ENCODE measurements at places on chromosomes 13 and 19. TPM values are rescaled to one million over a fixed set of nuclear protein-coding genes. Genes with fewer than 3 reads are reported as not detected.

SIGLECL1 gene
- not detected for total RNA-seq

FXYD1 gene
- total RNA-seq: 202 TPM

RFXAP gene
- total RNA-seq: 6.8 TPM

KIR2DL1 gene
- total RNA-seq: not detected

NKG7 gene
- total RNA-seq: 6.7 TPM

KLHL1 gene
- total RNA-seq: not detected

DNAAF3 gene
- not detected for total RNA-seq

SLC35E1 gene
- 33.9 TPM for total RNA-seq

ZNF254 gene
- total RNA-seq: 23.5 TPM

METTL21C gene
- not detected for total RNA-seq

TSKS gene
- total RNA-seq: 0.42 TPM

MBD3L3 gene
- not detected for total RNA-seq

RNF113B gene
- total RNA-seq: not detected

C19orf73 gene
- total RNA-seq: 0.49 TPM

GRCh38 chr19:29855741-29856500, 44.1 kb downstream of the CCNE1 start:
- no peaks in the 10 kb centered on the region for H3K27me3 ChIP-seq
- no peaks in the 10 kb centered on the region for H3K36me3 ChIP-seq
- DNase-seq: peak; percentile 20
- no peaks in the 10 kb centered on the region for H3K4me1 ChIP-seq

DNA sequence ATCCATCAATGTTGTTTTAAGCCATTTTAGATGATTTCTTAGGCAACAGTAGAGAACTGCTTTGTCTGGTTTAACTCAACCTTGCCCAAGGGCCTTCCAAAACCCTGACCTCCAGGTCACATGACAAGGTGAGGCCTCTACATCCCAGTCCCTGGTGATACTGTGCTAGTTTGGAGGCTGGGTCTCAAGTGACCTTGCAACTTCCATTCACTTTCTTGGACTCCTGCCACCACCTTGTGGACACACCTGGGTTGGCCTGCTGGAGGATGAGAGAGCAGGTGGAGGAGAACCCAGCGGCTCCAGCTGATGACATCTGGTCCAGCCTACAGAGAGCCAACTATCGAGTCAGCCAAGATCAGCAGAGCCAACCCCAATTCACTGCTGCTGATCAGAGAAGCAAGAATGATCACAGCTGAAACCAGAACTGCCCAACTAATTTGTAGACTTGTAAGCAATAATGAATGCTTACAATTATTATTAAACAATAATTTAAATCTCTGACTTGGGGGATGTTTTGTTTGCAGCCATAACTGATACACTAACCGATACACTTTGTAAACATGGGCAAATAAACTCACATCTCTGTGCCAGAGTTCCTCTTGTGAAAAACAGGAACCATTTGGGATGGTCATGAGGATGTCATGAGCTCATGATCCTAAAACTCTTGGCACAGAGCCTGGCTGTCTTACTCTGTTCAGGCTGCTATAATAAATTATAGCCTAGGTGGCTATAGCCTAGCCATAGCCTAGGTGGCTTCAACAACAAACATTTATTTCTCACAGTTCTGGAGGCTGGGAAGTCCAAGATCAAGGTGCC, 11.5 kb downstream of the FAM187B start:
- no peak overlapping the region for H3K4me3 ChIP-seq
- no peaks in the 10 kb centered on the region for H3K4me1 ChIP-seq
- no peak for DNase-seq
- no peak overlapping the region for H3K27ac ChIP-seq
- no peaks in the 10 kb centered on the region for H3K27me3 ChIP-seq
- H3K36me3 ChIP-seq: no peaks in the 10 kb centered on the region

GRCh38 chr13:27657724-27658123, 36.0 kb downstream of the POLR1D start:
- H3K27me3 ChIP-seq: no peaks in the 10 kb centered on the region
- DNase-seq: no peak
- H3K36me3 ChIP-seq: peaks cover 2% of the 10 kb centered on the region

- no peaks in the 10 kb centered on the region for H3K36me3 ChIP-seq
- no peak overlapping the region for H3K27ac ChIP-seq
- H3K27me3 ChIP-seq: no peaks in the 10 kb centered on the region
- H3K4me1 ChIP-seq: no peaks in the 10 kb centered on the region
Measured at GRCh38 chr13:73090116-73090822, 31.5 kb downstream of the KLF5 start.

DNA sequence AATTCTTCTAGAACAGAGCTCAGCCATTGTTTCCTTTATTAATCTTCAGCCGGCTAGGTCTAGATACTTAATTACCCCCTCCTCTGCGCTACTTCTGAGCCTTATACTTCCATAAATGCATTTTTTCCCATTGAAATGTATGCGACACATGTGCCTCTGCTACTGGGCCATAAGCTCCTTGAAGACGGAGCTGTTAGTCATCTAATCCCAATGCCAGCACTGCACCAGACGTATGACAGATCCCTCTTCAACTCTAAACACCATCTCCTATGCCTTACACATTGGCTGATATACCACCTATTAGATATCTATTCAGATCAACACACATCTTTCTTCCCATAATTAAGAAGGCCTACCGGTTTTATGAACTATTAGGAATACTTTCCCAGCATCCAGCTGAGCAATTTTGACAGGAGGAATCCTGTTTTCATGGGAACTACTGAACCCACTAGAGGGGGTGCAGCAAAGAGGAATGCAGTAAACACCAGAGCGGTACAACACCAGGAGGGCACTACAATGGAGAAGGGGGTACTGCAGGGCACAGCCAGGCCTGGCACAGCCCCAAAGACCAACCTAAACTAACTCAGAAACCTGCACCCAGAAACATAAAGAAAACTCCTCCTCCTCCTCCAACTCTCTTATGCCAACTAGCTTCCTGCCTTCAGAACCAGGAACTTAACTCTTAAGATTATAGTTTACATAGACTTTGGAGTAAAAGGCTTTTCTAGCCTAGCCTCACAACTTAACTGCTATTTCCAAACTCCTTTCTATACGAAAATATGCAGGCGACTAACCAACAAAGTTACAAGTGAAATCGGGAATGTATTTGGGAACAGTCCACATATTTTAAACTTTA, 18.7 kb downstream of the STK24 start:
- no peak overlapping the region for H3K4me3 ChIP-seq
- DNase-seq: no peak
- no peak overlapping the region for H3K27ac ChIP-seq
- H3K36me3 ChIP-seq: no peaks in the 10 kb centered on the region
- peaks cover 2% of the 10 kb centered on the region for H3K4me1 ChIP-seq
- H3K27me3 ChIP-seq: no peaks in the 10 kb centered on the region

DNA sequence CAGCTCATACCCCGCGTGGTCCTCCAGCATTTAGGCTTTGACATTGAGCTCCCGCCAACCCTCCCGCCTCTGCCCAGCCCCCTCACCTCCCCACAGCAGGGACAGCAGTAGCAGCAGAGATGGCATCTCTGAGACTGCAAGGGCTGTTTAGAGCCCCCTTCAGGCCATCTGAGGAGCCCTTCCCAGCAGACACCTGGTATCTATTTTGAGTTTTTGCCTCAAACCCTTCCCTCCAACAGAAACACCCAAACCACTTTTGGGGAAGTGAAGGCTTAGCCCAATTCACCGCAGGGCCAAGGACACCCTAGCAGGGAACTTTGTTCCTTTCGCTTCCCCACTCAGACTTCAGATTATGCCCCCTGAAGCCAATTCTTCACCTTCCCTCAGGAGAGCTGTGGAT, 6.3 kb upstream of the ZNF175 start:
- H3K4me1 ChIP-seq: no peaks in the 10 kb centered on the region
- no peak overlapping the region for H3K27ac ChIP-seq
- no peak for DNase-seq
- H3K36me3 ChIP-seq: no peaks in the 10 kb centered on the region
- H3K4me3 ChIP-seq: no peak overlapping the region
- no peaks in the 10 kb centered on the region for H3K27me3 ChIP-seq

- no peak overlapping the region for H3K4me3 ChIP-seq
- H3K4me1 ChIP-seq: no peaks in the 10 kb centered on the region
- H3K27me3 ChIP-seq: no peaks in the 10 kb centered on the region
- H3K36me3 ChIP-seq: no peaks in the 10 kb centered on the region
- DNase-seq: no peak
Measured at GRCh38 chr13:67204764-67205163, 25.4 kb downstream of the PCDH9 start.

GRCh38 chr13:27353166-27353583, 71.2 kb upstream of the GTF3A start:
- H3K27me3 ChIP-seq: no peaks in the 10 kb centered on the region
- no peaks in the 10 kb centered on the region for H3K36me3 ChIP-seq
- no peak overlapping the region for H3K27ac ChIP-seq
- DNase-seq: no peak
- H3K4me1 ChIP-seq: no peaks in the 10 kb centered on the region
- H3K4me3 ChIP-seq: no peak overlapping the region

- DNase-seq: no peak
- no peak overlapping the region for H3K27ac ChIP-seq
Measured at GRCh38 chr13:46050771-46051170, 1.8 kb downstream of the ZC3H13 start.

DNA sequence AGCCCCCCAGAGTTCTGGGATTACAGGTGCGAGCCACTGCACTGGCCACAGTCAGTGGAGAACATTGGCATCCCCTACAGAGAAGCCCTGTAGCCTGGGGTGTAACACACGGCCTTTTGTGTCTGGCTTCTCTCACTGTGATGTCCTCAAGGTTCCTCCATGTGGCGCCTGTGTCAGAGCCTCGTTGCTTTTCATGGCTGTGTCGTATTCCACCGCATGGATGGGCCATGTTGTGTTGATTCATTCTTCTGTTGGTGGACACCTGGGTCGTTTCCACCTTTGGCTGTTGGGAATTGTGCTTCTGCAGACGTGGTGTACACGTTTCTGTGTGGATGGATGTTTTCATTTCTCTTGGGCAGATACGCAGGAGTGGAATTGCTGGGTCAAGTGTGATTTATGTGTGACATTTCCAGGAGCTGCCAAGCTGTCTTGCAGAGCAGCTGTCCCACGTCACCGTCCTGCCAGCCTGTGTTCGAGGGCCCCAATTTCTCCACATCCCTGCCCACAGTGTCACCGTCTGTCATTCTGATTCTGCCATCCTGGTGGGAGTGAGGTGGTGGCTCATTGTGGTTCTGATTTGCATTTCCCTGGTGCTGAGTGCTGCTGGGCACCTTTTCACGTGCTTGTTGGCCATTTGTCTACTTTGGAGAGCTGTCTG, 59.4 kb downstream of the KDM4B start:
- H3K27ac ChIP-seq: no peak overlapping the region
- no peaks in the 10 kb centered on the region for H3K36me3 ChIP-seq
- H3K27me3 ChIP-seq: no peaks in the 10 kb centered on the region
- no peak for DNase-seq

- H3K4me1 ChIP-seq: no peaks in the 10 kb centered on the region
- no peak overlapping the region for H3K4me3 ChIP-seq
- no peaks in the 10 kb centered on the region for H3K36me3 ChIP-seq
- H3K27ac ChIP-seq: no peak overlapping the region
Measured at GRCh38 chr19:30780032-30780431, 407.8 kb downstream of the ZNF536 start.

GRCh38 chr13:95677564-95678266, 776 bp downstream of the DNAJC3 start:
- H3K4me1 ChIP-seq: no peaks in the 10 kb centered on the region
- peak overlapping the region; percentile 90 for H3K27ac ChIP-seq
- DNase-seq: no peak

DNA sequence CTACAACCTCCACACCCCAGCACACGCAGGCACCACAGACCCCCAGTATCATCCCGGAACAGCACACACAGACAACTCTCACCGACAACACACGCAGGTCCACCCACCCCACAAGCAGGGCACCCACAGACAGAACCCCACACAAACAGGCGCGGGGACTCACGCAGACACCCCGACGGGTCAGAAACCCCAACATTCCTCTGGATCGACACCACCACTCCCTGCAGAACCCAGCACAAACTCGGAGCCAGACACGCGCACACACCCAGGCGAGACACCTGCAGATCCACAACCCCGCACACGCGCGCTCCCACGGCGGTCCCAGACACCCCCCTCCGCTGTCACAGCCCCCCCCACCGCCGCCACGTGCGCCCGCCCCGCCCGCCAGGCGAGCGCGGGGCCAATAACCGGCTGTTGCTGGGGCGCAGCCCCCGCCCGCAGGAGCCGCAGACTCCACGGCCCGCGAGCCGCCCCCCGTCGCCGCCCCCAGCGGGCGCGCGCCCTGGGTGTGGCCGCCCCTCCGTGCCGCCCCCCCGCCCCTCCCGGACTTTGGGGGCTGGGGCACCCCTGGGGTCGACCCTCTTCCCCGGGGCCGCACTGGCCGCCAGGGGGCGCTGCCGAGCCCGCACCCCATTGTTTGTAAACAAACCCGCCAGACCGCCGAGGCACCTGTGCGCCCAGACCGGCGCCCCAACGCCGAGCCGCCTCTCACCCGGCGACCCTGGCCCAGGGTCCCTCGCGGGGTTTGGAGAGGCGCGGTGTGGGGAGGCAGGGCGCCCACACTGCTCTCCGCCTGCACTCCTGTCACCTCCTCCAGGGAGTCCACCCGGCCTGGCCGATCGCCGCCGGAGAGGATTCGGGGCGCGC, 712 bp downstream of the BBC3 start:
- peak overlapping the region; percentile 98 for H3K4me3 ChIP-seq
- no peaks in the 10 kb centered on the region for H3K36me3 ChIP-seq
- DNase-seq: peak; percentile 93
- H3K27ac ChIP-seq: peak overlapping the region; percentile 14

DNA sequence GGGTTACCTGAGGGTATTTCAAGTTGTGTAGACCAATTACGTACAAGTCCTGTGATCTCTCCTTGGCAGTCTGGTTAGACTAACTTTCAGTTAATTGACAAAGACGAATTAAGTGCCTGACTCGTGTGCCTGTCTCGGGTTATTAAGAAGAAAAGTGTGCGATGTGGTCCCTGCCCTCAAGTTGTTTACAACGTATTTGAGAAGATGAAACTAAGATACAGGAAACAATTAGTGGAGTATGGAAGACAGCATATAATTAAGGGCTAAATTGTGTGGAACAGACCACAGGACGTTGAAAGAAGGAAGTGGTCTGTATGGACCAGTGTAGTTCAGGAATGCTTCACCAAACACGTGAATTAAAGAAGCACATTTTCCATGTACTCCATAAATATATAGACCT, 49.2 kb downstream of the KLF5 start:
- no peak overlapping the region for H3K4me3 ChIP-seq
- H3K27me3 ChIP-seq: no peaks in the 10 kb centered on the region
- no peak overlapping the region for H3K27ac ChIP-seq
- H3K36me3 ChIP-seq: no peaks in the 10 kb centered on the region

- H3K27ac ChIP-seq: no peak overlapping the region
- H3K36me3 ChIP-seq: no peaks in the 10 kb centered on the region
- DNase-seq: no peak
- H3K27me3 ChIP-seq: no peaks in the 10 kb centered on the region
- no peak overlapping the region for H3K4me3 ChIP-seq
- H3K4me1 ChIP-seq: no peaks in the 10 kb centered on the region
Measured at GRCh38 chr13:99361197-99361596, 54.0 kb upstream of the GPR183 start.

- H3K4me3 ChIP-seq: no peak overlapping the region
- no peaks in the 10 kb centered on the region for H3K27me3 ChIP-seq
- H3K27ac ChIP-seq: no peak overlapping the region
- DNase-seq: no peak
- H3K4me1 ChIP-seq: no peaks in the 10 kb centered on the region
Measured at GRCh38 chr19:18107235-18107634, 9.7 kb downstream of the MAST3 start.

- H3K36me3 ChIP-seq: no peaks in the 10 kb centered on the region
- H3K27me3 ChIP-seq: no peaks in the 10 kb centered on the region
- H3K27ac ChIP-seq: no peak overlapping the region
Measured at GRCh38 chr13:76500894-76501293, 385.3 kb downstream of the KCTD12 start.
